Dorsolateral prefrontal cortex (tissue), 122 donors: ENCODE measurements at places on chromosomes 11 and 22. TPM values are rescaled to one million over a fixed set of nuclear protein-coding genes. Genes with fewer than 3 reads are reported as not detected.

PDE3B gene
- 14.6 TPM for total RNA-seq

DNA sequence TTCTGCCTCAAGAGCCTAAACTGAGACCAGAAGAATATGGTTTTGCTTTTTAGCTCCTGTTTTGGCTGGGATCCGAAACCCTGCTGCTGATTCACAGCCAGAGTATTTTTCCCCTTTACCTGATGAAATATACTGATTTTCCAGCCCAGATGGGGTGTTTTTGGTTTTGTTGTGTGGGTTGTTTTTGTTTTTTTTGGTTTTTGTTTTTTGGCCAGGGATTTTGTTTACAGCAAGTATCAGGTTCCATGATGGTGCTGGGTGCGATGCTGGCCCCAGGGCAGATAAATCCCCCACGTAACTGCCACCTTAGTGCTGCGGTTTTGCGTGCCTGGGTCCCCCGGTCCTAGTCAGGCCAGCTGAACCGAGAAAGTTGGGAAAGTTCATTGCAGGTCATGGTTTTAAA lies 103.7 kb downstream of the ZBTB16 start:
- DNase-seq: no peak

DNA sequence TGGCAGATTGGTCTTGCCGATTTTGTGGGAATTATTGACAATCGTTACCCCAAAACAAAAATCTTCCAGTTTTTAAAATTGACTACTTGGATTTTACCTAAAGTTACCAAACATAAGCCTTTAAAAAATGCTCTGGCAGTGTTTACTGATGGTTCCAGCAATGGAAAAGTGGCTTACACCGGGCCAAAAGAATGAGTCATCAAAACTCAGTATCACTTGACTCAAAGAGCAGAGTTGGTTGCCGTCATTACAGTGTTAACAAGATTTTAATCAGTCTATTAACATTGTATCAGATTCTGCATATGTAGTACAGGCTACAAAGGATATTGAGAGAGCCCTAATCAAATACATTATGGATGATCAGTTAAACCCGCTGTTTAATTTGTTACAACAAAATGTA lies 37.2 kb downstream of the IGLL1 start:
- no peak for DNase-seq

GRCh38 chr11:108027057-108027456 lies 18.4 kb downstream of the CUL5 start:
- DNase-seq: no peak

GRCh38 chr11:88813233-88813915 lies 252.4 kb downstream of the GRM5 start:
- DNase-seq: no peak

GRCh38 chr11:33006010-33006409 lies 9.7 kb upstream of the DEPDC7 start:
- no peak for DNase-seq
